ENCODE measurements at places on chromosomes 13 and 19. TPM values are rescaled to one million over a fixed set of nuclear protein-coding genes. Genes with fewer than 3 reads are reported as not detected.

The THAP8 gene
- total RNA-seq, result 4.9 TPM

DNA sequence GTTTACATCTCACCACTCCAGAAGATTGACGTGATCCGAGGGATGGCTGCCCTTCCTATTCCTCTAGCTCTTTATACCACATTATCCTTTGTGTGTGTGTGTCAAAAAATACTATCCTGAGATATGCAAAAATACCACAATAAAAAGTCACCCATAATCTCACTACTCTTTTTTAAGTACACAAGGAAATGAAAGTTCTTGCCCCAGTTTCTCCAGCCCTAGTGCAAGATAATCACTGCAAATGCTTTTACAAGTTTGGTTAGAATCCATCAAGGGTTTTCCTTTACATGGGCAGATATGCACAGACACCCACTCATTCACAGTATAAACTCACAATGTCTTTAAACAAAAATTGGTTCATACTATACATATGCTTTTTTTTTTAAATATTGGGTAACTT lies 89.3 kb downstream of the DIAPH3 start:
- no peaks in the 10 kb centered on the region for H3K4me1 ChIP-seq
- no peak overlapping the region for H3K4me3 ChIP-seq
- H3K36me3 ChIP-seq, result no peaks in the 10 kb centered on the region
- no peak for DNase-seq
- H3K27ac ChIP-seq, result no peak overlapping the region

DNA sequence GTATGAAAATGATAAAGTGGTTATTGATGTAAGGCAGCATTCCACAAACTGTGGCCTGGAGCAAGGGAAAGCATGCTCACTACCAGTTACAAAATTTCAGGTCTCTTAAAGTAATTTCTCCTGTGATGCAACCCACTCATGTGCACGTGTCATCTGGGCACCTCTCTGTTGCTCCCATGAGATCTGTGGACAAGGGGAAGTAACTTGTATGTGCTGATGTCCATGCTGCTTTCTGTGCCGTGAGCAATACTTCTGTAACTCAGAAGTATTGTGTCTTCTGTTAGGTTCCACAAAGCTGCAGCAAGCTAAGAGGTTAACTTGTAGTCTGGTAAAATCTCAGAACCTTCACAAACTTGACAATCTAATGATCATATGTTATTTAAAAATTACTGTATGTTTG lies 930.0 kb upstream of the SLITRK6 start:
- H3K4me3 ChIP-seq, result no peak overlapping the region
- H3K36me3 ChIP-seq, result no peaks in the 10 kb centered on the region
- no peaks in the 10 kb centered on the region for H3K27me3 ChIP-seq
- no peaks in the 10 kb centered on the region for H3K4me1 ChIP-seq
- H3K27ac ChIP-seq, result no peak overlapping the region
- no peak for DNase-seq

DNA sequence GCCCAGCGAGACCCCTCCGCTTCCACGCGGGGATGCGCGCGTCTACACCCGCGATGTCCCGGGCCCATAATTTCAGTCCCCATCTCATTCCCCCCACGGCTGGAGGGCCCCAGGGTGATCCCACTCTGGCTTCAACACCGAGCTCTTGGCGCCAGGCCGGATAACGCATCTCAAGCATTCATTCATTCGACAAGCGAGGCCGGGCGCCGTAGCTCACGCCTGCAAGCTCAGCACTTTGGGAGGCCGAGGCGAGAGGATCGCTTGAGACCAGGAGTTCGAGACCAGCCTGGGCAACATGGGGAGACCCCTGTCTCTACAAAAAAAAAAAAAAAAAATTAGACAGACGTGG lies 5.9 kb downstream of the ANGPTL6 start:
- H3K4me3 ChIP-seq, result peak overlapping the region; percentile 49
- peak overlapping the region; percentile 21 for H3K27ac ChIP-seq
- no peak for DNase-seq
- H3K4me1 ChIP-seq, result peaks cover 11% of the 10 kb centered on the region

DNA sequence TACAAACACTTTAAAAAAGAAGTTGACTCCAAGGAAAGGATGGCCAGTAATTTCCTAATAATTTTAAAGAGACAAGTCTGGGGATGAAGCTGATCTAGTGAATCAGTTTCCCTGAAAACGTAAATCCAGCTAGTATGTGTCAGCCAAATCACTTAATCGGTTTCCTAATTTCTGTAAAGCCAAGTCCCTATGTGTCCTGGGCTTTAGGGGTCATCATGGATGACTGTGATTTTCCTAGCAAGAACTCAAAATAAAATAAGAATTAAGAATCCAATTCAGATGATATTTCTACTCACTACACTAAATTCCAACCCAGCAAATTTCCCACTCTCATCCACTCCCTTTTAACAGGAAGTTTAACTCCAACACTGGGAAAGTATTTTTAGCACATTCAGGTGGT lies 35.9 kb downstream of the ELF1 start:
- no peaks in the 10 kb centered on the region for H3K27me3 ChIP-seq
- H3K4me1 ChIP-seq, result peaks cover 5% of the 10 kb centered on the region
- peak; percentile 40 for DNase-seq

DNA sequence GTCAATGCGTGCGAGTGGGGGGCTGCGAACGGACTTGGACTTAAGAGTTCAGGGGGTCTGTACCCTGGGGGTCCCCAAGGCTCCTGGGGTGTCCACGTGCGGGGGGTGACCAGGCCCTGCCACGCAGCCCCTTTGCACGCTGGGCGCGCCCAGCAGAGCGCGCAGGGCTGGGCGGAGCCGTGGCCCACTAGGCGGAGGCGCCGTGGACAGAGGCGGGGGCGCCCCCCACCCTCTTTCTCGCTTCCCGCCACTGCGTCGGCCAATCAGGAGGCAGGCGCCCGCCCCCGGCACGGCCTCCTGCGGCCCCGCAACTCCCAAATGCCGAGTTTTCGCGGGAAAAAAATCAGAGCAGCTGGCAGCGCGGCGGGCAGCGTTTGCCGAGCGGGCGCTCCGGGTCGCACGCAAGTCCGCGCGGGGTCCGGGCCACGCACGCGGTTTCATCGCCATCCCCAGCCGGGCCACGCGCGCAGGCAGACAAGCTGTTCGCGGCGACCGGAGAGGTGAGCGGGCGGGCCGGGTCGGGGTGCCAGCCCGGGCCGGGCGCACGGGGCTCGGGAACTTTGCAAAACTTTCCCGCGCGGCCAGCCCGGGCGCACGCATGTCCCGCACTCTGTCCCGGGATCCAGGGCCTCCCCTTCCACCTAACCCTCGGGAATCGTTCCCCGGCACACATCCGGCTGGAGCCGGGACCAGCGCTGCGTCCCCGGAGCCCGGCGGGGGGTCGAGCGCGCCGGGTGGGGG lies at the start of gene UHRF1:
Gene UHRF1 (plus strand): TSS at position 346 of the 741 bp plus-strand sequence. CDS start 1,385 bp downstream, outside the sequence.
- H3K4me1 ChIP-seq, result peaks cover 34% of the 10 kb centered on the region
- peaks cover 5% of the 10 kb centered on the region for H3K36me3 ChIP-seq
- H3K27ac ChIP-seq, result peak within 1 kb of the TSS; percentile 67
- DNase-seq, result peak; percentile 57
- H3K4me3 ChIP-seq, result peak within 1 kb of the TSS; percentile 52

GRCh38 chr13:75675421-75675820 lies 39.3 kb downstream of the LMO7 start:
- no peaks in the 10 kb centered on the region for H3K36me3 ChIP-seq
- no peak overlapping the region for H3K4me3 ChIP-seq
- no peaks in the 10 kb centered on the region for H3K27me3 ChIP-seq
- no peak for DNase-seq
- no peak overlapping the region for H3K27ac ChIP-seq

DNA sequence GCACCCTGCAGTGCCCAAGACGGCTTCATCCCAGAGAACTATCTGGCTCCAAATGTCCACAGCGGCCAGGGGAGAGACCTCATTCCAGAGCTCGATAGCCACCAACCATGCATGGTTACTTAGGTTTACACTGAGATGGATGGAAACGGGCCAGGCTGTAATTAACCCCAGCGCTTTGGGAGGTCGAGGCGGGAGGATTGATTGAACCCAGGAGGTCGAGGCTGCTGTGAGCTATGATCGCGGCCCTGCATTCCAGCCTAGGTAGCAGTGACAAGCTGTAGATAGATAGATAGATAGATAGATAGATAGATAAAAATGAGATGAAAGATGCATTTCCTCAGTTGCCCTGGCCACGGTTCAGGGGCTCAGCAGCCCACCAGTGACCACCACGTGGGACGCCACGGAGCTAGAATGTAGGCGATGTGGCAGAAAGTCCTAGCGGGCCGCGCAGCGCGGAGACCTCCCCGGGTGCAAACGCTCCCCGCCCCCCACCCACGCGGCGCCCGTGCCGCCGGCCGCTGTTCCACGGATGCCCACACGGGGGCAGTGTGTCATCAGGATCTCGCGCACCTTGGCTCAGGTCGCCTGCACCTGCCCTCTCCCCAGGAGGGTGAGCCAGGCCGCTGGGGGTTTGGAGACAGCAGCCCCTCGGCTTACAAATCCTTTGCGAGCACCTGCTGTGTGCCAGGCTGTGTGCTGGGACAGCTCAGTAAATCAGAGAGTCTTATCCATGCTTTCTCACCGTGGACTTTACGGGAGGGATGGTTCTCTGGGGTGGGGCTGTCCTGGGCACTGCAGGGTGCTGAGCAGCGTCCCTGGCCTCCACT lies 13.5 kb upstream of the TLE5 start:
- peaks cover 45% of the 10 kb centered on the region for H3K4me1 ChIP-seq
- no peak for DNase-seq
- H3K4me3 ChIP-seq, result no peak overlapping the region

- no peaks in the 10 kb centered on the region for H3K4me1 ChIP-seq
- no peak for DNase-seq
- H3K4me3 ChIP-seq, result no peak overlapping the region
Observed at GRCh38 chr13:95100525-95101433, 200.5 kb downstream of the ABCC4 start.

All from muscle of leg (tissue), 16 donors.